ENCODE measurements at places on chromosomes 2 and 18. TPM values are rescaled to one million over a fixed set of nuclear protein-coding genes. Genes with fewer than 3 reads are reported as not detected.

DNA sequence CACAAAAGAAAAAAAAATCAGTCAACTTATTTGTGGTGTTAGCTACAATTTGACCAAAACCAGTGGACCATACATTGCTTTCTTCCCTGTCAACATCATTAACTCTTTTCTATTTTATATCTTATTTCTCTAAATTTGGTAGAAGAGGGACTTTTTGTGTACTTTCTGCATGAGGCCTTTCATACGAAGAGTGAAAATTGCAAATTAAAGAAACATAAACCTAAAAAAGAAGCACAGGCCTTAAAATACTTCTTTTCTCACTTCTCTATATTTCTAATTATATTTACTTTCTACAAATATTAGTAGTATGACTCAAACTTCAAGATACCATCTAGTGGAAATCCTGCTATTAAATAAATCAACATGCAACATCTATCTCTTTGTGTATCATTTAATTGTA lies 1073.4 kb upstream of the ZEB2 start:
- no peak overlapping the region for H3K4me3 ChIP-seq
- no peaks in the 10 kb centered on the region for H3K4me1 ChIP-seq
- no peak for DNase-seq
- H3K27me3 ChIP-seq: no peaks in the 10 kb centered on the region
- no peaks in the 10 kb centered on the region for H3K36me3 ChIP-seq
- H3K27ac ChIP-seq: no peak overlapping the region

DNA sequence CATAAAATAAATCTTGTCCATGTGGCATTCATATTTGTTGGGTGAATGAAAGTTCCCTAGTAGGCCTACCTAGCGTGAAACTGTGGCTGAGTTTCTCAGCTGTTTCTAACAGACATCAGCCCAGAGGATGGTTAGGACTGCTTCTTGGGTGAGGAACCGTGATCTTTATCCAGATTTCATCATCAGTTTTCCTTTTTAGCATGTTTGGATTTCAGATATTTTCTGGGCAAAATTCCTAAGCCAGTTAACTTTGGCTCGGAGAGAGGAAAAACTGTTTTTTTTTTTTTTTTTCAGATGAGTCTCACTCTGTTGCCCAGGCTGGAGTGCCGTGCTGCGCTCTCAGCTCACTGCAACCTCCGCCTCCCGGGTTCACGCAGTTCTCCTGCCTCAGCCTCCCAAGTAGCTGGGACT lies 53.5 kb downstream of the DGKD start:
- H3K27ac ChIP-seq: no peak overlapping the region
- DNase-seq: no peak
- H3K27me3 ChIP-seq: no peaks in the 10 kb centered on the region
- H3K36me3 ChIP-seq: no peaks in the 10 kb centered on the region
- no peak overlapping the region for H3K4me3 ChIP-seq

GRCh38 chr18:49691177-49691608 lies 122.1 kb downstream of the ACAA2 start:
- no peaks in the 10 kb centered on the region for H3K4me1 ChIP-seq
- no peak overlapping the region for H3K27ac ChIP-seq
- no peak overlapping the region for H3K4me3 ChIP-seq

GRCh38 chr2:1504311-1504750 lies 91.1 kb downstream of the TPO start:
- H3K27ac ChIP-seq: no peak overlapping the region
- H3K36me3 ChIP-seq: no peaks in the 10 kb centered on the region
- no peaks in the 10 kb centered on the region for H3K4me1 ChIP-seq

DNA sequence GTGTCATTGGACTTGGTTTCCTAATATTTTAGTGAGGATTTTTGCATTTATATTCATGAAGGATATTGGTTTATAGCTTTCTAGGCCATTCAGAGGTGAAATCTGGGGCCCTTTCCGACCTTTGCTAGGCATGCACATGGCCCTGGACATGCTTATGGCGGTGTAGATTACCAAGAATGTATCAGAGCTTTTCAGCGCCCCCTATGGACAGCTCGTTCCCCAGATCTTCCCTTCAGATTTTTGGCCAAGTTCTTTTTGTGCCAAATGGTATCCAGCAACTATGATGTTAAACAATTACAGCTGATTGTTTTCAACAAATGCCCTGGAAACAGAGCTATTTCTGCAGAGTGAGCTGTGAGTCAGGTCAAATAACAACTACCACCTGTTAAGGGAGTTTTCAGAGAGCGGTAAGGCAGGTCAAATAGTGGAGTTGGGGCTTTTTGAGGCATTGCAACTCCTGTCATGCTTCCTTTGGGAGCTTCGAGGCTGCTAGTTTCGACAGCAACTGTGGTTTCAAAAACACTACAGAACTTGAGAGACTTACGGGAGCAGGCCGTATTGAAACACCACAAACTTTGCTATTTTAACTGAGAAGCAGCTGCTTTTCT lies 188.3 kb downstream of the ZNF516 start:
- no peak for DNase-seq
- no peaks in the 10 kb centered on the region for H3K4me1 ChIP-seq
- no peak overlapping the region for H3K27ac ChIP-seq
- no peaks in the 10 kb centered on the region for H3K36me3 ChIP-seq
- no peak overlapping the region for H3K4me3 ChIP-seq

- no peaks in the 10 kb centered on the region for H3K27me3 ChIP-seq
- no peaks in the 10 kb centered on the region for H3K4me1 ChIP-seq
- DNase-seq: no peak
- H3K4me3 ChIP-seq: no peak overlapping the region
Observed at GRCh38 chr2:181573140-181573736, 83.7 kb downstream of the CERKL start.

- no peaks in the 10 kb centered on the region for H3K4me1 ChIP-seq
- H3K4me3 ChIP-seq: no peak overlapping the region
- no peak for DNase-seq
- no peak overlapping the region for H3K27ac ChIP-seq
- H3K27me3 ChIP-seq: no peaks in the 10 kb centered on the region
Observed at GRCh38 chr2:39059366-39059952, 61.4 kb downstream of the SOS1 start.

- no peaks in the 10 kb centered on the region for H3K4me1 ChIP-seq
- H3K4me3 ChIP-seq: no peak overlapping the region
- DNase-seq: no peak
- H3K27me3 ChIP-seq: no peaks in the 10 kb centered on the region
- H3K36me3 ChIP-seq: no peaks in the 10 kb centered on the region
Observed at GRCh38 chr18:79315596-79315995, 80.1 kb upstream of the NFATC1 start.

- H3K4me3 ChIP-seq: no peak within 1 kb of the TSS
- no peak for DNase-seq
- no peak within 1 kb of the TSS for H3K27ac ChIP-seq
- H3K27me3 ChIP-seq: no peaks in the 10 kb centered on the region
- no peaks in the 10 kb centered on the region for H3K4me1 ChIP-seq
Observed at GRCh38 chr2:234050455-234051135, at the start of gene SPP2. SPP2 (plus strand) TSS chr2:234050702; CDS start chr2:234050787, 85 bp downstream.

GRCh38 chr2:102421890-102422759 lies 835 bp upstream of the IL18RAP start:
- H3K27me3 ChIP-seq: no peaks in the 10 kb centered on the region
- H3K36me3 ChIP-seq: no peaks in the 10 kb centered on the region
- no peak for DNase-seq
- no peaks in the 10 kb centered on the region for H3K4me1 ChIP-seq

- DNase-seq: no peak
- no peaks in the 10 kb centered on the region for H3K27me3 ChIP-seq
- H3K36me3 ChIP-seq: no peaks in the 10 kb centered on the region
- no peak overlapping the region for H3K27ac ChIP-seq
- H3K4me3 ChIP-seq: no peak overlapping the region
- peaks cover 46% of the 10 kb centered on the region for H3K4me1 ChIP-seq
Observed at GRCh38 chr2:23383100-23383499, 1.9 kb upstream of the KLHL29 start.

DNA sequence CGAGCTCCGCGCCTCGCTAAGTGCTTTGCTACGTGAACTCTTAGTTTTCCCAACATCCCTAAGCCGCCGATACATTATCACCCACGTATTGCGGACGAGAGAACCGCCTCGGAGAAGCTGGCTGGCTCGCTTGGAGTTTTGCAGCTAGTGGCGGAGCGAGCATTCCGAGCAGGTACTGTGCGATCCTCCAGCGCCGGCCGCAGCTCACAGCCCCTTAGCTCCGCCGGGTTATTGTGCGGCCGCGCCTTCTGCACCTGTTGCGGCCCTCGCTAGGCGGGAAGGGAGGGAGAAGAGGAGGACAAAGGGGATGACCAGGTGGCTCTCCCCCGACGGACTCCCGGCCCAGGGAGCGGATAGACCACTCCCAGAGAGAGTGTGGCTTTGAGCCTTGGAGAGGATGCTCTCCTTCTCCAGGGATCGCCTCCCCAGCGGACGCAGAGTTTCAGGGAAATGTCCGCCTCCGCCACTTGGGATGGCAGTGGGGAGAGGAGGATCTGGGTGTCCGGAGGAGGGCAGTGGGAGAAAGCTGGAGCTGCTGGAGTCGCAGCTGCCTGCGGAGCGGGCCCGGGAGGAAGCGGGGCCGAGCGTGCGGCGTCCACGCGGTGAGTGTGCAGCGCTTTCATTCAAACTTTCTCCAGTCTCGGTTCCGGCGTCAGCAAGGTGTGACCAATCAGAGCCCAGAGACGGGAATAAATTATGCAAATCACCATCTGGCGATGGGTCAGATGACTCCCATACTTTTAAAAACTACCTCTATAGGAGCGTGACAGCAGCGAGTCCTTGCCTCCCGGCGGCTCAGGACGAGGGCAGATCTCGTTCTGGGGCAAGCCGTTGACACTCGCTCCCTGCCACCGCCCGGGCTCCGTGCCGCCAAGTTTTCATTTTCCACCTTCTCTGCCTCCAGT lies at the start of gene LIPG:
Gene LIPG (plus strand): TSS at position 769 of the 905 bp plus-strand sequence. CDS start 252 bp downstream, outside the sequence.
- no peaks in the 10 kb centered on the region for H3K36me3 ChIP-seq
- peaks cover 12% of the 10 kb centered on the region for H3K27me3 ChIP-seq
- DNase-seq: no peak

GRCh38 chr18:23745366-23745765 lies 56.1 kb downstream of the LAMA3 start:
- no peaks in the 10 kb centered on the region for H3K36me3 ChIP-seq
- DNase-seq: no peak
- no peaks in the 10 kb centered on the region for H3K4me1 ChIP-seq
- H3K27ac ChIP-seq: no peak overlapping the region
- H3K4me3 ChIP-seq: no peak overlapping the region

DNA sequence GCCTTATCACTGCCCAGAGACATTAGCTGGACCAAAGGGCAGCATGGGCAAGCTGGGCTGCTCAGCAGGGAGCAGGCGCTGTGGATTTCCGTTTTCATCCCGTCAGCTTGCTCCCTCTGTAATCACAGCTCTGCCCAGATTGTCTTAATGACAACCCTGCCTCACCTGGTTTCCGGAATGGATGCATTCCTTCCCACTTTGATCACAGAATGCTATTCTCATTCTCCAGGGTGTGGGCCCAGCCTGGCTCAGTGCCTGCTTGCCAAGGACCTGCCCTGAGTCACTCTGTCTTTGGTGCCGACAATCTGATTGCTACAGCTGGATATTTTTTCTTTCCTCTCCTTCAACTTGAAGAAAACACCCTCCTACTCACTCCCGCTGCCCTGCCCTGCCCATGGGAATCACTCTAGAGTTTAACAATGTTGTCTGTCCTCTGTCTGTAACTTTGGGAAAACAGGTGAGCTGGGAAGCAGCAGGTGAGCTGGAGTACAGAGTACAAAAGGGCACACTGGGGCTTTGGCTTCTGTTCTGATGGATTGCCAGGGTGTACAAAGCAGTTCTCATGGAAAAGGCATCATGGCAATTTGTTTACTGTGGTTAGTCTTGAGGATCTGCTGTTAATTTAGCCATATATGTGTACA lies 27.2 kb upstream of the FAM136A start:
- H3K27me3 ChIP-seq: no peaks in the 10 kb centered on the region
- DNase-seq: no peak
- no peaks in the 10 kb centered on the region for H3K36me3 ChIP-seq
- peak overlapping the region; percentile 73 for H3K27ac ChIP-seq

- no peak overlapping the region for H3K4me3 ChIP-seq
- no peak overlapping the region for H3K27ac ChIP-seq
- no peaks in the 10 kb centered on the region for H3K4me1 ChIP-seq
Observed at GRCh38 chr2:79179036-79179435, 19.5 kb upstream of the REG3A start.

DNA sequence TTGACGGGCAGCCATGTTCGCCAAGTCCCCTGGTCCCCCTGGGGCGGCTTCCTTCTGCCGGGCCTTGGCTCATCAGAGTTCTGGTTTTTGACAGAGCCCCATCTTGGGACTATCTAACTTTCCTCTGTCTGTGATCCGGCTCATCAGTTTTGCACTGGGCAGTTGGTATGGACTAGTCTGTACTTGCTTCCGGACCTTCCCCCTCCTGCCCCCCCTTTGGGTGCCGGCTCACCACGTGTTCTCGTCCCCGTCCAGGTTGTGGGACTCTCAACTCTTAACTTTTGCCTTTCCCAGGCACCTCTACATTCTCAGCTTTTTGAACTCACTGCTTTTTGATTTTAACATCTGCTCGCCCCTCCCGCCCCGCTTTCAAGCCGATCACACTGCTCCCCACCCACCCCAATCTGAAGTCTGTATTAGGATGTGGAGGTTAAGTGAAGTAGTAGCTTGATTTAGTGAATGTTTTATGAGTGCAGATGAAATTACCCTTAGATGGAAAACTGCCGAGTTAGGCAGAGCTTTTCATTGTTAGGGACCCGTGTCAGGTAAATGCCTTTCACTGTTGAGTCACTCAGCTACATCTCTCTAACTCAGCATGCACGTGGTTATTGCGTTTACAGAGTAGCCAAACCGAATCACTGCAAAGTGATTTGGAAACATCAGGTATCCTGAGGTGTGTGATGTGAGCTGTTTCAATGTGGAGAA lies 874 bp downstream of the WDR43 start:
- H3K4me1 ChIP-seq: peaks cover 25% of the 10 kb centered on the region
- H3K27me3 ChIP-seq: no peaks in the 10 kb centered on the region
- peak overlapping the region; percentile 98 for H3K4me3 ChIP-seq
- no peaks in the 10 kb centered on the region for H3K36me3 ChIP-seq
- peak overlapping the region; percentile 88 for H3K27ac ChIP-seq
- DNase-seq: peak; percentile 4

- peaks cover 79% of the 10 kb centered on the region for H3K36me3 ChIP-seq
- DNase-seq: no peak
- H3K27ac ChIP-seq: no peak overlapping the region
- no peak overlapping the region for H3K4me3 ChIP-seq
Observed at GRCh38 chr2:159379181-159379580, 92.7 kb upstream of the WDSUB1 start.

GRCh38 chr18:2147476-2148230 lies 423.7 kb downstream of the METTL4 start:
- no peak overlapping the region for H3K27ac ChIP-seq
- peaks cover 8% of the 10 kb centered on the region for H3K4me1 ChIP-seq
- H3K36me3 ChIP-seq: no peaks in the 10 kb centered on the region
- H3K27me3 ChIP-seq: no peaks in the 10 kb centered on the region
- DNase-seq: no peak

CRYBA2 gene
- not detected for total RNA-seq

PLA2R1 gene
- 18.9 TPM for total RNA-seq

POTEC gene
- total RNA-seq: not detected

TRIM43 gene
- not detected for total RNA-seq

TRIB2 gene
- total RNA-seq: 28.3 TPM

TRIM43B gene
- total RNA-seq: not detected

COL5A2 gene
- 11.0 TPM for total RNA-seq
